ENCODE measurements at places on chromosomes 7 and 10.

GRCh38 chr10:43782814-43783213, 134.1 kb upstream of the ZNF32 start:
- DNase-seq: no peak

- DNase-seq: no peak
Observed at GRCh38 chr7:40122940-40123254, 11.5 kb downstream of the MPLKIP start.

DNA sequence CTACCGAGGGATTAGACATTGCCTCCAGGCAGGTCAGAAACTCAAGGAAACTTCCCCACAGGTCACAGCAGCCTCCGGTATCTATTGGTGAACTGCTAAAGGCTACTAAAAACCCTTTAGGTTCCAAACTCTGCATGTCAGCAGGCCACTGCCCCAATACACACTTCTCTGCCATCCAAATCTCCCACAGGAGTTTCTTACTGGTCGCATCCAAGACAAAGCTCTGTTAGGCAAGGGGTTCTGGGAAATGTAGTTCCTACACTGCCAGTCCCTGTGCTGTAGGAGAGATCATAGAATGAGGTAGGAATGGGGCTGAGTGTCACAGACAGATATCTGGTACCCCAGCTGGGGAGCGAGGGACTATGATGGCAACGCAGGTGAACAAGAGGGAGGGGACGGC, 757.0 kb upstream of the C7orf33 start:
- DNase-seq: no peak

GRCh38 chr7:155280446-155281397, 17.0 kb upstream of the INSIG1 start:
- DNase-seq: no peak

DNA sequence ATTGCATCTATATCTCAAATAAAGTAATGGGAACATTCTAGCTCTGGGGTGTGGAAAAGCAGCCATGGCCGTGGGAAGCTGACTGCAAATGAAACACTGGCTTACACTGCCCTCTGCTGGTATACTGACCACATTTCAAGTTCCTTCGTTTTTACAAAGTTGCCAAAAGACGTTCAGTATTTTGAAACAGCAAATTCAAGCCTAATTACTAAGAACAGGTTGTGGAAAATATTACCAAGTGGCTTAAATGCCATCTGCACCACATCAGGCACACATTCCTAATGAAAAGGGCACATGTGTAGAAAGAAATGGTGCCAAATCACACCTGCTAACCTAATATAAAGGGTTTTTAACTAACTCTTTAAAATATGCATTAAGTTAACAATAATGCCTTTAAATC, 83.9 kb downstream of the JAZF1 start:
- DNase-seq: peak; percentile 9

DNA sequence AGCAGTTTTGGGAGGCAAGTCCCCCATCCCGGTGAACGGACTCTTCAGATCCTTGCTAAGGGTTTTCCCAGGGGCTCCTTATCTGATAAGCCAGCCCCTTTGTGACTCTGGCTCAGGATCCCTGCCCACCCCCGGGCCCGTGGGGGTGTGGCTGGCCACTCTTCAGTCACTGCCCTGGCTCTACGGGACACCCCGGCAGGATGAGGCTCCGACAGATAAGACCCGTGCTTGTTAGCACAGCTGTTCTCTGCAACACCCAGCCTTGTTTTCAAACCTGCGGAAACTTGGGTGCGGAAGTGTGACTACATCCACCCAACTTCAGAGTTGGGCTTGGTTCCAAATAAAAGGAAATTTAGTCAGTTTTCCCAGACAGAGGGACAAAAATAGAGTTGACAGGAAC, 66.7 kb upstream of the PODXL start:
- no peak for DNase-seq

- DNase-seq: no peak
Observed at GRCh38 chr10:105291571-105291970, 650.5 kb downstream of the SORCS3 start.

DNA sequence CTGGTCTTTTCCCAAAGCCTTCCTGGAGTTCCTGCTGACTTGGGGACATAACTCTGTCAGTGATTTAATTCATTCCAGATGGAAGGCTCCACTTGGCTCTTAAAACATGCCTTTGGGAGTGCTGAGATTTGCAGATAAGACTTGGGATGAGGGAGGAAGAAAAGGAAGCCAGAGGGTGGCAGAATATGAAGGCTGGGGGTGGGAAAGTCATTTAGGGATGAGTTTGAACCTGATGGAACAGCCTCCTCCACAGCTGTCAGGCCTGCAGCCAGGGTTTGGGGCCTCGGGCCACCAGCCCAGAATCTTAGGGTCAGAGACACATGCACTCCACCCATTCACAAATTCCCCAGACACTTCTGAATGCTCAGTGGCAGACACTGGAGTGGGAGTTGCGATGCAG, 28.4 kb upstream of the EIF5AL1 start:
- no peak for DNase-seq

- no peak for DNase-seq
Observed at GRCh38 chr7:1287752-1288201, 55.1 kb downstream of the UNCX start.

DNA sequence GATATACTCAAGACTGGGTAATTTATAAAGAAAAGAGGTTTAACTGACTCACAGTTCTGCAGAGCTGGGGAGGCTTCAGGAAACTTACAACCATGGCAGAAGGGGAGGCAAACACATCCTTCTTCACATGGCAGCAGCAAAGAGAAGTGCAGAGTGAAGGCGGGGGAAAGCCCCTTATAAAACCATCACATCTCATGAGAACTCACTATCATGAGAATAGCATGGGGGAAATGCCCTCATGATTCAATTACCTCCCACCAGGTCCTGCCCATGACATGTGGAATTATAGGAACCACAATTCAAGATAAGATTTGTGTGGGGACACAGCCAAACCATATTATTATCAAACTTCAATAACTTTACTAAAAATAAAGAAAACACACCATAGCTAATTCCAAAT, 30.4 kb upstream of the JAZF1 start:
- DNase-seq: peak; percentile 10

GRCh38 chr10:97140049-97140846, 45.5 kb downstream of the SLIT1 start:
- DNase-seq: no peak

GRCh38 chr10:103224133-103224532, 21.6 kb upstream of the RPEL1 start:
- DNase-seq: no peak

GRCh38 chr7:82015751-82016150, 245.9 kb upstream of the HGF start:
- no peak for DNase-seq

- no peak for DNase-seq
Observed at GRCh38 chr7:44068054-44068453, 2.7 kb upstream of the PGAM2 start.

GRCh38 chr7:28596245-28596935, 184.1 kb downstream of the CREB5 start:
- DNase-seq: no peak

- DNase-seq: no peak
Observed at GRCh38 chr7:152403726-152404125, 32.1 kb downstream of the KMT2C start.

DNA sequence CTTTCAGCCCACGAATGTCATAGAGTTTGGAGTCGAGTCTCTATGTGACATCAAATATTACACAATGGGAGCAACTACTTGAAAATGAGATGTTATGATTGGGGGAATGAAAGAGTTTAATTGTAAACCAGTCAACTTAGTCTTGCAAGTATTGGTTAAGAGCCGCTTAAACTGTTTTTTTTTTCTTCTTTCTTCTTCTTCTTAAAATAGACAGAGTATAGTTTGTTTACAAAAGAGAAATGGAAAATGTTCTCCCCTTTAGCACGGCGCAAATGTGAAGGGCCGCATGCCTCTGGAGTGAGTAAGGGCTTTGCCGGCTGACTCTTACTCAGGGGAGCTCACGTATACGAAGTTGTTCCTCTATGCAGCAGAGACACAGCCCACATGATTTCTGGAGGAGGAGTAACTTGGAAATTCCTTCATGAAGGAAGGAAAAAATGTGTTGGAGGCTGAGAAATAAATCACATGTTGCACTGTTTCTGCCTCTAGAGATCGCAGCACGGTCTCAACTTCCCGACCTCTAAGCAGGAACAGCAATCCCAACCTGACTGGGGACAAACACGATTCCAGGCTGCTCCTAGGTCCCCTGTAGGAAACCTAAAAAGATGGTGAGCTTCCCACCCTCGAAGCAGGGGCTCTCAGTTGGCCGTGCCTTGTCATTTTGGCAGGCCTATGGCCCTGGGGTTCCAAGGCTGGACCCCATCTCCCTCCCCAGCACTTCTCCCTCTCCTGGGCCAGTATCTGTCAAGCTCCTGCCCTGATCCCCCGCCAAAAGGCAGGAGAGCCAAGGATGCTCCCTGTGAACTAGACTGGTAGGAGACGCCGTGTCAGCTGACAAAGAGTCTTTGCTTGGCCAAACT, 44.8 kb downstream of the MYOF start:
- DNase-seq: no peak

GRCh38 chr7:27912751-27913150, 172.8 kb downstream of the TAX1BP1 start:
- DNase-seq: no peak

DNA sequence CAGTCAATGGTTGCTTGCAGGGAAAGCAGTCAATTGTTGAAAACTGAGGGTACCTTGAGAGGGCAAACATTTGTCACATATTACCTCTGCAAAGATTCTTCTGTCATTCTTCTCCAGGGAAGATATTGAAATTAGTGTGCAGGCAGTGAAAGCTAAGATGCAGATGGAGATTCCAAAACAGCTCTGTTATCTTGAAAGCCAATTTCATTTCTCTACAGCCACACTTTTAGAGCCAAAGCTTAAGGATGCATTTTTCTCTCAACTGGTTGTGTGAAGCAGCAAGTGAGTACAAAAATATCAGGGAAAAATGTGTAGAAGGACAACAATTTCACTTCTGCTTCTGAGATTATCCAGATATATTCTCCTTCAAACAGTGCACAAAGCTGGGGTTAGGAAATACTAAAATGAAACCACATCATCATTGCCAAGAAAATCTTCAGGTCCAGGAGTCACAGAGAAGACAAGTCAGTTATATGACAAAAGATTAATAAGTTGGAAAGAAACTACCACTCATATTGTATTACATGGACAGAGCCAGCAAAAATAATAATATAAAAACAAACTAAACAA, 16.3 kb downstream of the SGMS1 start:
- no peak for DNase-seq

DNA sequence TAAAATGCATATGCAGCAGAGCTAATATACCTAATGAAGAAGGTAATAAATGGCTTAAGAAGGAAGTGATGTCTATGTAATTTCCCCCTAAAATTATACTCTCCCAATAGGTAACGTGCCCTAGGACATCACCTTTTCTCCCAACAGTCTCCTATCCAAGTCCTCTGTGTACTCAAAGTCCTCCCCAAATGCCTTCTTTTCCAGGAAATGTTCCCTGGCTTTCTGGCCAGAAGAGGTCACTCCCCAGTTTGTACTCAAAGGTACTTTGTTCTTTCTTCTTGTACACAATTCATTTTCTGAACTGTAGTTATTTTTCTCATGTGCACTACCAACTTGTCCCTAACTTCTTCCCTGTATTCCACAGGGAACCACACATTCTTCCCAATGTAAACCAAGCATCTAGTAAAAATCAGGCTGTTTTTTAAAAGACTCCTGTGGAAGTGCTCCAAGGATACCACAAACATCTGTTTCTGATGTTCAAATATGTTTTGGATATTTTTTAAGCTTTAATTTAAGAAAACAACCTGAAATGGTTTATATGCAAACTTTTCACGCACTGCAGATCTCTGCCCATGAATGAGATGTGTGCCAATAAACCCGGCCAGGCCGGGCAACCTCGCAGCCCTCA, 262.3 kb upstream of the KLF14 start:
- DNase-seq: no peak

- DNase-seq: peak; percentile 9
Observed at GRCh38 chr7:2870471-2870931, 26.4 kb upstream of the GNA12 start.

Data from activated T-helper 9 cell treated with anti-CD3 and anti-CD28 coated beads, Interleukin-2, amount 50 U/mL, for 16 hours (primary cell).